ENCODE measurements at places on chromosomes 2 and 18. TPM values are rescaled to one million over a fixed set of nuclear protein-coding genes. Genes with fewer than 3 reads are reported as not detected.

Gene PLB1
- 0.34 TPM for total RNA-seq

Gene RPRM
- not detected for total RNA-seq

Gene KIDINS220
- 72.8 TPM for total RNA-seq

Gene NT5C1B
- not detected for total RNA-seq

Gene TTC21B
- total RNA-seq, result 20.1 TPM

Gene DPP4
- total RNA-seq, result 5.5 TPM
